ENCODE measurements at places on chromosomes 5 and 9.

GRCh38 chr5:72607381-72607780 is 100.2 kb upstream of the ZNF366 start:
- no peak for DNase-seq

DNA sequence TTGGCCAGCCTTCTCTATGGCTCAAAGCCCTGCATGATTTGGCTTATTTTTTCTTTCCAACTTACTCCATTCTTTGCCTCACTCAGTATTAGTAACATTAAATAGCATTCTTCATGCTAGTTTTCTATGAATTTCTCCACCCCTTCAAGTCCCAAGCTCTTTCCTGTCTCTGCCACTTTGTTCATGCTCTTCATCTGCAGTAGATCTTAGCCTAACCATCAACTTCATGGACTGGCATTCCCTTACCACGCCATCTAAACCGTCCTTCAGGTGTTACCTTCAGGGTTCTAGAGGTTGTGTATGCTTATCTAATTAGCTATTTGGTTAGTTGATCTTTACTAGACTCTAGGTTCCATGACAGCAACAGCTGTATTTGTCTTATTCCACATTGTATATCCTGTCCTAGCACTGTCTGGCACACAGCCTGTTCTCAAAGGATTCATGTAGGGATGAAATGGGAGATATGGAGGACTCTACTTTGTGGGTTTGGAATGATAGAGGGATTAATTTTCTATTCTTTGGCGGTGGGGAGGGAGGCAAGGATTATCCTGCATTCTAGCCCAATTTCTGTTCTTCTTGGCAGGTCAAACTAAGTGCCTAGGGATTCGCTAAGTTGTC is 26.4 kb downstream of the TMEM167A start:
- DNase-seq, result no peak

DNA sequence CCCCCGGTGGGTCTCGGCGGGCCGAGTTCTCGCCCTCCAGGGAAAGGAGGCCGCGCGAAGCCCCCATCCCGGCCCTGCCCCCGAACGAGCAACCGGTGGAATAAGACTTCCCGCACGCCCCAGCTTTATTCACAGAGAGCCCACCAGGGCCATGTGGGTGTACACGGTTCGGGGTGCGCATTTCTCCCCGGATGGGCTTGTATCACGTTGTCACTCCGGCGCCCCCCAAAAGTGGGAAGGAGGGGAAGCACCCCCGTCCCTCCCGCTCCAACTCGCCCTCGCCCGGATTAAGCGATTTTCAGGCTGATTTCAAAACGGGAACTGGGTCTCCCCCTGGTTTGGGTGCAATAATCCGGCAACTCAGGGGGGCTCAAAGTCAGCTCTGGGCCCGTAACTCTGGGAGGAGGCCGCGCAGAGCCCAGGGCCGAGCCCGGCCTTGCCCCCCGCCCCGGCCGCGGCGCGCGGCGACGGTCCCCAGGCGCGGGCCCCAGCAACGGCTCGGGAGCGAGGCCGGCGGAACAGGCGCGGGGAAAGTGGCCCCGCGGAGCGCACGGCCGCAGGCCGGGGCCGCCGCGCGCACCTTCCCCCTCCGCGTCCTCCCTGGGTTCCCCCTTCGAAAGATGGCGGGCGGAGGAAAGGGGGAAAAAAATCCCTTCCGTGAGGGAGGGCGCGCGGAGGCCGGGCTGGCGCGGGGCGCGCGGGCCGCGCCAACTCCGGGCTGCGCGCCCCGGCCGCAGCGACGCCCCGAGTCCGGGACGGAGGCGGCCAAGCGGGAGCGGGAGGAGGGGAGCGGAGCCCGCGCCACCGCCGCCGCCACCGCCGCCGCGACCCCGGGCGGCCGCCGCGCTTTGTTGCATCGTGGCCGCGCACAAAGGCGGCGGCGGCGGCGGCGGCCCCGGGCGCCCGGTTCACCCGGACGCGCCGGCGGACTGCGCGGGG is 644 bp downstream of the BRD3 start:
- no peak for DNase-seq

- no peak for DNase-seq
These were observed 22.1 kb upstream of the NDST1 start for GRCh38 chr5:150485693-150486401.

DNA sequence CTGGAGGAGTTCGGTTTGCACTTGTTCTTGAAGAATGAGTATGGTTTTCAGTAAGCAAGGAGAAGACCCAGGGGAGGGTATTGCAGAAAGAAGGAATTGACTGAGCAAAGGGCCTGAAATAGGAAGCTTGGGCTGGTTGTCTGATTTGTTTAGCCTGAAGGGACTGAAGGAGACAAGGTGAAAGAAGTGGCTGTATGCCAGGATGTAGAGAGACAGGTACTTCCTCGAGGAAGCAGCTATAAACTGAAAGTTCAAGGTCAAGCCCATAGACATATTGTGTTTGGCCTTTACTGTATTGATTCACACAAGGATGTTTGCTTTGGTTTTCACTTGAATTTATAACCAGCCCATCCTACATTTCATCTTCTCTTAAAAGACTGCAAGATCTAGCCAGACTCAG is 183.1 kb downstream of the PALM2AKAP2 start:
- DNase-seq, result no peak

DNA sequence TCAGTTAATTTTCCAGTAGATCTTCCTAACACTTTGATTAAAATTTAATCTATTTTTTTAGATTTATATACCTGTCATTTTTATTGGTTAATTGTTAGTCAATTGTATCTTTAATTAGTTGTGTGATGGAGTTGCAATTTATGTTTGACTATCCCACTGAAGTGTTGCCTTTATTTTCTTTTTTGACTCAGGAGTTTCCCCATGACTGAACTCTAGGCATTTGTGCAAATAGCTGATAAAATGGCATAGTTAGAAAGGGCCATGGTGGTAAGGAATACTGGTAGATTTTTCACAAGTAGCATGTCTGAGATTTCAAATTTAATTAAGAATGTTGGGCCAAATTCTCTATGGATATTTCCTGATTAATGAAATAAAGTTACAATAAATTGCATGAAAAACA is 273.1 kb upstream of the DAB2 start:
- no peak for DNase-seq

DNA sequence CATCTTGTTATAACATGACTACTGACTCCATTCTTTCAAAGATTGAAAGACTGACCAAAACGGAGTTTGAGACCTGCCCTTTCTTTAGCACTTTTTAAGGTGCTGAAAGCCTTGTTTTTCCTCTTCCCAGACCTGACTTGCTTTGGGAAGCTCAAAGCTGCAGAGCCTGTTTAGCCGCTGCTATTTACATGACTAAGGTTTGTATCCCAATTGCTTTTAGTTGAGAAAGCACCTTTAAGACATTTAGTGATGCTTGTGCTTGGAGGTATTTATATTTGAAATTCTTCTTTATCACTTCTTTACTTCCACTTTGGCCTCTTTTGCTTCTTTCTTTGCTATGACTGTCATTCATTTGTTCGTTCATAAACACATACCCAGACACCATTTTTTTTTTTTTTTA is 182.6 kb upstream of the ELL2 start:
- DNase-seq, result no peak

DNA sequence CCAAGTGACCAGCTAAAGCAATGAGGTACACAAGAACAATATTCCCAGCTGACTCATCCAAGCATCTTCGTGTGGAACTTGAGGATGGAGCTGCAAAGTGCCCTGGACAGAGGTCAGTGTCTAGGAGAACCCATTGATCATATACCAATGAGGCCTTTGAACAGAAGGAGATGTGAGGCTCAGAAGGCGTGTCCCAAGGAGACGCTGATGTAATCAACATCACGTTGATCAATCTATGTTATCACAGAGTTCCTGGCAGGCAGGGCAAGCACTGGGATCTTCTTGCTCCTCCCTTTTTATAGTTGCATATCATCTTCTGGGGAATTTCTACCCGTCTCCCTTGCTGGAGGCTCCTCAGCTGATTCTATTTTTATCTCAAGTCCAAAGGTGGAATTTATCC is 163.4 kb downstream of the TRPM6 start:
- DNase-seq, result no peak

GRCh38 chr5:151183456-151184245 is 26.1 kb upstream of the ANXA6 start:
- no peak for DNase-seq

DNA sequence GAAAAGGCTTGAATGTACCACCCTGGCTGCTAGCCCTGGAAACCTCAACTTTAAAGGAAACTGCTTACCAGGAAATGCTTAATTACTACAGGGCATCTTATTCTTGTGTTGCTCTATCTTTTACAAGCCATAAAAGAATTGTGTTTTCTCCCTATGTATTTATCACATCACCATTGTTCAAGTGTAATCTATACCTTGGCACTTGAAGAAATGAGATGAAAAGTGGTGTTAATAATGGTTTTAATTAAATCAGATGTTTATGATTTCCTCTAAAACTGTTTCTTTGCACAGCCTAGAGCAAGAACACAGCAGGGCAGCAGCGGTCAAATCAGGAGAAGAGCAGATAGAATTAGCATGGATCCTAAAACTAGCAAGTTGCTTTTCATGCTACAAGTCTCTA is 131.8 kb upstream of the RGMB start:
- no peak for DNase-seq

DNA sequence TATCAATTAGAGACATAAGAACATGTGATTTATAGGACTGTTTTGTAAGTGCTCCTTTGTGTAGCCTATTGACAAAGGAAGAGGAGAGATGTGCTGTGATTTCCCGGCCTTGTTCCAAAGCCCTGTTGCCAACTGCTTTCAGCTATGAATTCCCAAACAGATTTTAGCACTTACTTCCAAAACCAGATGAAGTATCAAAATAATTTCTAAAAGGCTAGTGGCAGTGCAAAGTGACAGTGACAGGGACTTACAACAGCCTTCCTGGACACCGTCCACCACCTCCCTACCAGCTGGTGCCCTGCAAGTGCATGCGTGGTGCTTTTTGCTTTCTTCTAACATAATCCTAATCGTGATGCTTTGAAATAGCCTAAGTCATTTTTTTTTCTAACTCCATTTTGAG is 254.1 kb upstream of the ACTBL2 start:
- DNase-seq, result no peak

DNA sequence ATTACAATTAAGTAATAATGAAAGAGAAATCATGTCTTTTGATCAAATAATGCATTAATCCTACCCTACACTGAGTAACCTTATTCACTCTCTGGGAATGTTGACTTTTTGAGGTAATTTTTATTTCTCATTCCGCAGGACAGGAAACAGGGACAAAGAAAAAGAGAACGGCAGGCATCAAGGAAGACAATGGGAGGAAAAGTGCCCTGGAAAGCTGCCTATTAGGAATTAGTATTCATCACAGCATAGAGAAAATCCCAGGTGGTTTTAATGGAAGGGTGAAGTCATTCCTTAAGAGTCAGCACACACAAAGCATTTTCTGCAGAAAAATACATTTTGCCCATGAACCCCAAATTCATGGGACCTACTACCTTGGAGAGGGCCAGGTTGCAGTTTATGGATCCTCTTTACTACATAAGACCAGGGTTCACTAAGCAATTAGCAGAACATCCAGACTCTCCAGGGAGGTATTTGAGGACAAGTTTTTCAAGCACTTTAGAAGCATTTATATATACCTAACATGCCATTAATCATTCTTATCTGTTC is 9.4 kb downstream of the FSTL4 start:
- no peak for DNase-seq

GRCh38 chr9:121648799-121649198 is 2.6 kb upstream of the DAB2IP start:
- no peak for DNase-seq

DNA sequence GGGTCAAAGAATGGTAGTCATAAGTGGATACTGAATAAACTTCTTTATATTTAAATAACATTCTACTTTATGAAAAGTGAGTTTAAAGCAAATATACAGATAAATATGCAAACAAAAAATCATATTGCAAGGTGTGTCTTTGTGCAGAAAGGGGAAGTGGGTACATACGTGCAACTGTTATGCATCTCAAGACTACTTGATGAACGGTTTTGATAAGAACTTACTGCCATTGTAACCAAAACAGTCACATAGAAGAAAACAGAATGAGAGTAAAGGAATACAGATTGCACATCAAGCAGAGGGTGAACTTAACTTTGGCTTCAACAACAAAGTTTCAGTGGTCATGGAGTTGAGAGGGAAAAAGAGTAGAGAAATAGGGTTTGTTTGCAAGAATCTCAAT is 9.9 kb downstream of the CAMK4 start:
- DNase-seq, result no peak

GRCh38 chr9:122127396-122127798 is 32.2 kb downstream of the NDUFA8 start:
- DNase-seq, result no peak

DNA sequence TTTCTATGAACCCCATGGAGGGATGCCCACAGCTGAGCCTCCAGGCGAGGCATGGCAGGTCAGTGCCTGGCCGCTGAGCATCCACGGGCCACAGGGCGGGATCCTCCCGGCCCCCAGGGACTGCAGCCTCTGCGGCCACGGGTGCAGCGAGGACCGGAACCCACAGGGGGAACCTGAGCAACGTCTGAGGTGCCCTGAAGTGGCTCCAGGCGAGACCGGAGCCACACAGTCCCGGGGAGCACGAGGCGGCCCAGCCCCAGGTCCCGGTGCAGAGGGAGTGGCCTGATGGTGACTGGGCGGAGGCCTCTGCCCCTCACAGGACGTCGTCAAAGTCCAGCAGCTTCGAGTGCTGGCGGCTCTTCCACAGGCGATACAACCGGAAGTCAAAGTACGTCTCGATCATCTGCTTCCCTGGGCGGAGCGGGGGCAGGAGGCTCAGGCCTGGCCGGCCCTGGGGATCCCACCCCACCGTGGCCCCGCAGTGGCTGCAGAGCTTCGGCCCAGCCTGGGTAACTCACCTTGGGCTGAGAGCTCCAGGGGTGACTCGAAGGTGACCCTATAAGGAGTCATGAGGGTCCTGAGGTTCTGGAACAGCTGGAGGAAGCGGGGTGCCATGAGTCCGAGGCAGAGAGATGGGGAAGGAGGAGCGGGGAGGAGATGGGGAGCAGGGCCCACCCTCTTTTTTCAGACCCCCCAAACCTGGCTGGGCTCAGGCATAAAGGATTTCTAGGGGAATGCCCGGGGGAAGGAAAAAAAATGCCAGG is 8.1 kb upstream of the ENTPD8 start:
- DNase-seq, result no peak

- no peak for DNase-seq
These were observed 133.0 kb downstream of the SLC28A3 start for GRCh38 chr9:84207491-84207951.

DNA sequence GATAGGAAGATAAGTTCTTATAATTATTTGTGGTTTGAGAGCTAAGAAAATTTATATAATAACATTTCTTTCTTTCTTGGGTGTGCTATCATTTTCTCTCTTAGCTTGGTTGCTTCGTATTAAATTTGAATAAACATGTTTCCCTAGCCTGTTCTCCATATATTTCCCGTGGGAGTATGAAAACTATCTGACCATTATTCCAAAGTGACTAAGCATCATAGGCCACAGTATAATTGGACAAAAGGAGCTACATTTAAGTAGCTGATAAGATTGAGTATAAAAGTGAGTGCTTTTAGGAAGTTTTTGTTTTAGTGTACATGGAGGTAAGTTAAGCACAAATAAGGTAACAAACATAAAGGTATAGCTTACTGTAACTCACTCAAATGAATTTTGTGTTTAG is 8.4 kb upstream of the OSMR start:
- no peak for DNase-seq

Measured in non-pigmented ciliary epithelial cell (primary cell).